ENCODE measurements at places on chromosomes 2 and 18. TPM values are rescaled to one million over a fixed set of nuclear protein-coding genes. Genes with fewer than 3 reads are reported as not detected.

Gene DSC2
- 1.00 TPM for total RNA-seq

Gene HAUS1
- 35.1 TPM for total RNA-seq

Gene STPG4
- not detected for total RNA-seq

Gene STAT4
- 4.5 TPM for total RNA-seq

Gene ZC3H6
- 0.42 TPM for total RNA-seq

Gene TRPM8
- total RNA-seq: 0.20 TPM

Gene GBX2
- total RNA-seq: 2.3 TPM

Gene DCTN1
- total RNA-seq: 141 TPM

Gene DCDC2C
- 0.15 TPM for total RNA-seq

Gene RUFY4
- not detected for total RNA-seq

Gene CDCA7
- total RNA-seq: 45.3 TPM

Gene GPR17
- not detected for total RNA-seq

Gene GMPPA
- 36.9 TPM for total RNA-seq

Gene LRRC30
- total RNA-seq: not detected

Gene GMCL1
- 10.0 TPM for total RNA-seq

Gene LPIN1
- total RNA-seq: 10.7 TPM

Gene SH2D6
- 0.96 TPM for total RNA-seq

Gene MALL
- total RNA-seq: 148 TPM

Gene UGT1A5
- 0.09 TPM for total RNA-seq

Gene TTN
- total RNA-seq: 0.05 TPM

Gene SIX3
- total RNA-seq: 4.1 TPM

Gene CDC42EP3
- total RNA-seq: 95.3 TPM

Gene TP53I3
- 278 TPM for total RNA-seq

Gene SERPINB13
- not detected for total RNA-seq

Gene ASXL3
- total RNA-seq: not detected

Gene FOXD4L1
- 0.35 TPM for total RNA-seq

Gene ANKRD29
- total RNA-seq: 13.8 TPM

Gene MAT2A
- total RNA-seq: 610 TPM

Gene DLGAP1
- 0.01 TPM for total RNA-seq

Gene SERPINB11
- 0.03 TPM for total RNA-seq

Gene STARD6
- total RNA-seq: not detected

Gene FAM124B
- total RNA-seq: not detected

Gene OXER1
- not detected for total RNA-seq

Gene MOGAT1
- total RNA-seq: not detected

Gene SLC23A3
- 0.29 TPM for total RNA-seq

Gene CDH2
- 42.7 TPM for total RNA-seq

Gene ZBTB14
- total RNA-seq: 7.8 TPM

Gene HOXD10
- 4.8 TPM for total RNA-seq

Gene XRCC5
- total RNA-seq: 156 TPM

Gene LTBP1
- 42.1 TPM for total RNA-seq

Gene CLEC4F
- total RNA-seq: not detected

Gene CCDC68
- total RNA-seq: 4.8 TPM

Gene STEAP3
- total RNA-seq: 45.5 TPM

Gene CCNYL1
- 16.1 TPM for total RNA-seq

Gene HRH4
- total RNA-seq: not detected

Gene AMER3
- total RNA-seq: not detected

Gene DNAH6
- 0.02 TPM for total RNA-seq

Gene RFX8
- total RNA-seq: not detected

Gene MREG
- total RNA-seq: 4.0 TPM

Gene C2orf78
- not detected for total RNA-seq

Gene RBM45
- total RNA-seq: 12.5 TPM

Gene LOXHD1
- not detected for total RNA-seq

Gene SCTR
- not detected for total RNA-seq

Gene MYL1
- total RNA-seq: not detected

Gene ITGA4
- total RNA-seq: 1.4 TPM

Gene LONRF2
- 1.7 TPM for total RNA-seq

Gene SLC9A4
- total RNA-seq: not detected

Gene ADI1
- total RNA-seq: 55.0 TPM

Gene NOL4
- total RNA-seq: not detected
